ENCODE measurements at places on chromosomes 7 and 10.
A peak's percentile ranks its signal among the peaks of the same experiment; 100 is the strongest.

- DNase-seq, result no peak
These were observed 13.7 kb downstream of the RFC2 start for GRCh38 chr7:74240482-74240881.

- DNase-seq, result no peak
These were observed 93.0 kb downstream of the EBF3 start for GRCh38 chr10:129870961-129871621.

- DNase-seq, result peak; percentile 13
These were observed 1.9 kb downstream of the COBL start for GRCh38 chr7:51314726-51315125.

- DNase-seq, result no peak
These were observed 28.9 kb upstream of the INHBA start for GRCh38 chr7:41731493-41732435.

DNA sequence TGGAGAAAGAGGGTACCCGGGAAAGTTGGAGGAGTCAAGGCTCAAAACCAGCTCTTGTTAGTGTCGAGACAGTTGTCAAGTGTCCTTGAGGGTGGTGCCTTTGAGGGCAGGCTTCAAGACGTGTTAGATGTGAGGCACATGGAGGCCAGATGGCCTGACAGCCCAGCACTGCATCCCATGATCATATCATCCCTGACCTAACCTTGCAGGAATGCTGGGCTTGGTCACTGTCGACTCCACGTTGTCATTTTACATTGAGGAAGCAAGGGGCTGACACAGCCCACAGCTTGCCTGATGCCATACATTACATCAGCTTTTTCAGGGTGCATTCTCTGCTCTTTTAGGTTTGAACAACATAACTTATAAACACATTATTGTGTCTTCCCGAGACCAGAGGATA lies 114.1 kb downstream of the ABCA13 start:
- DNase-seq, result no peak

- DNase-seq, result no peak
These were observed 612 bp downstream of the HILPDA start for GRCh38 chr7:128456255-128456725.

GRCh38 chr7:32161708-32162107 lies 91.5 kb upstream of the PDE1C start:
- peak; percentile 79 for DNase-seq

- no peak for DNase-seq
These were observed 18.7 kb downstream of the IL15RA start for GRCh38 chr10:5958675-5959074.

DNA sequence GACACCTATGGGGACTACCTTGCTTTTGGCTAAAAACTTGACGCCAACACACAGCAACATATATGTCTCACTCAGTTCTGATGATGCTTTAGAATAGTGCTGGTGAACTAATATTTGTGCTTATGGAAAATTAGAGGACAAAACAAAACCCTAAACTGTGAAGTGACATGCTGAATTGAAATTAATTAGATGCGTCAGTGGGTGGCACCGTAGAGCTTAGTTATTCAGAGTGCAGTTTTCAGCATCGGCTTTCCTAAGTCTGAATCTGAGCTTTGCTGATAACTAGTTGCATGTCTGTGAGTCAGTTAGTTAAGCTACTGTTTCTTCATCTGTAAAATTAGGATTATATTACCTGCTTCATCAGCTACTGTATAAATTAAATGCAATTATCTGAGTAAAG lies 245.0 kb upstream of the SORCS1 start:
- peak; percentile 51 for DNase-seq

DNA sequence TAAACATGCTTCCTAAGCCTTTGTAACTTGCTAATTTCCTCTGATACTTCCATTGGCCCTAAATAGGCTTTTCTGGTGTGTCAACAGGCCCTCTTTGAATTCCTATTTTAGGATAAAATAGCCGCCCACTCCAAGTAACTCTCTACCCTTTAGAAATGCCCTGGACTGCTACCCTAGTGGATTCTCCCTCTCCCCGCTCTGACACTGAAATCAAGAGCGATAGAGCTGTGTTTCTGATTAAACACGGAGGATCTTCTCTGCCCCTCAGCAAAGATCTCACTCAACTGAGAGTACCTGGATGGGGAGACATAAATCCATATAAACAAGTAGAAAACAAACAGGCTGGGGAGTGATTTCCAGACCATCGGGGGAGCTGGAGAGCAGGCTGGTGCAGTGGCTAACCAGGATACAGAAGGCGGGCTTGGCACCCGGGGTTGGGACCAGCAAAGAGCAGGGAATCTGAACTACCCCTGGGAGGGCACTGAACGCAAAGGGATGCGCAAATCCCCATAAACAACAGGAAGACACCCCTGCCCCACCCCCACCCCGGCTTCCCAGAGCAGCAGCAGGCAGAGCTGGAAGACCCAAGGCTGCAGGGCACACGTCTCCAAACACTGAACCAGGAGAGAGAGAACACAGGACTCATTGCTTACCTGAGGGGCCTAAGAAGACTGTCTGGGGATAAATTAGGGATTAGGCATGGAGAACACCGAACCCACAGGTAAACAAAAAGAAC lies 2.5 kb downstream of the ASB13 start:
- no peak for DNase-seq

DNA sequence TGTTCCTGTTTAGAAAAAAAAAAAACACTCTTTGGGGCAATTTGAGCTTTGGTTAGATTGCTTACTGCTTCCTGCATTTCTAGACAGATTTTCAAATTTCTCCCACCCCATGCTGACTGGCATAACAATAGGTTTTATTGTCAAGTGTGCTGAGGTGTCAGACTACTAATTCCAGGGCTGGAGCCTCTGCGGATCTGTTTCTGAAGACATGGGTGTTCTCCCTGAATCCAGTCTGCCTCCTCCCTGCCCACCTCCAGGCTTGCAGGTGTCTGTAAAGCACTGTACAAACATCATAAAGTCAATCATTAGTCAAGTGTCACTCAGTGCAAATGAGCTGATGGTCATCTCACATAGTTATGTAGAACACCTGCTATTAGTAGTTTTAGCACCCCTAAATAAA lies 292.4 kb downstream of the GATA3 start:
- DNase-seq, result no peak

DNA sequence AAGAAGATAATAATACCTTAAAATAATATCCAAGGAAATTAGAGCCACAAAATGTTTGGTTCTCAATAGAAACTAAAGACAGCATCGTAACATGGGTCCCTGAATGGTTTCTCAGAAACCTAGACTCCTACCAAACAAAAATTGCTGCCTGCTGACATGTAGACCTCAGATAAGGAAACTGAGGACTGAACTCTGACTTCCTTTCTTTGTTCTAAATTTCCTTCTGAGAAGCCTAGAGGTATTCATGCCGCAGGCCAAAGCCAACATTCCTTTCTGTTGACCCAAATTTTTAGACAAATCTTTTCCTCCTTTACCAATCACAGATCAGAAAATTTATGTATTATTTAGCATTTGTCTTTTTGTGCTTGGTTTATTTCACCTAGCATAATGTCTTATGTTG lies 816.7 kb upstream of the PHF14 start:
- DNase-seq, result no peak

DNA sequence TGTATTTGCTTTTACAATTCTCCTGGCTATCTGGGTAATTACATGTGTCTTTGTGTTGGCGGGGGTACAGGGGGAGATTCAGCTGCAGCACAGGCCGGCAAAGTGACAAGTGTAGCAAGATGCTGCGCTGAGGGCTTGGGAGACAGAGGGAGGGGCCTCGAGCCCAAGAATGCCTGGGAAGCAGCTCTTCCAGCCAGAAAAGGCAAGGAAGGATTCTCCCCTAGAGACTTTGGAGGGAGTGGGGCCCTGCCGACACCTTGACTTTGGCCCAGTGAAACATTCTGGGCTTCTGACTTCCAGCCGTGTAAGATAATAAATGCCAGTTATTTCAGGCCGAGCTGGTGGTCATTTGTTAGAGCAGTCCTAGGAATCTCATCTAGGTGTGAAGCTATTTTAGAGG lies 7.2 kb upstream of the REPIN1 start:
- DNase-seq, result no peak

GRCh38 chr10:77281719-77282118 lies 355.9 kb downstream of the KCNMA1 start:
- DNase-seq, result no peak

DNA sequence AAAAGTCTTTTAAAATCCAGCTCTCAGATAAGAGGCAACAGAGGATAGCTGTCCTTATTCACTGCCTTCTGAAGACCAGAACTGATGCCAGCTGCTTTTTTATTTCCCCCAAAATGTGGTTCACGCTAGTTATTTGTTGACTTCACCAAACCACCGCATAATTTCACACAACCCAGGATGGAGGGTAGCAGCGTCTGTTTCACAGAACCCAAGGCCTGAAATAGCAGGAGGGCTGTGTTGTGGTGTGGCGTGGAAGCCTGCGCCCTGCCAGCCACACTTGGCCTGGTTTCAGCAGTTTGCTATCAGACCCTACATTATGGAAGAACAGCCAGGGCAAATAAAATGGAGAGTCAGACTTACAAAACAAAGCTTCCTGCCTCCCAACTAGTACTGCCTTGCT lies 155.4 kb downstream of the DYNC1I1 start:
- no peak for DNase-seq

GRCh38 chr10:126500866-126501265 lies 112.6 kb upstream of the ADAM12 start:
- DNase-seq, result peak; percentile 39

GRCh38 chr7:30630986-30631385 lies 36.3 kb downstream of the GARS1 start:
- no peak for DNase-seq

GRCh38 chr7:142891490-142892082 lies 6.0 kb upstream of the TRPV6 start:
- no peak for DNase-seq

GRCh38 chr7:128110641-128111364 lies 79.6 kb upstream of the LRRC4 start:
- DNase-seq, result no peak

GRCh38 chr10:102419269-102420180 lies 940 bp upstream of the PSD start:
- DNase-seq, result no peak

DNA sequence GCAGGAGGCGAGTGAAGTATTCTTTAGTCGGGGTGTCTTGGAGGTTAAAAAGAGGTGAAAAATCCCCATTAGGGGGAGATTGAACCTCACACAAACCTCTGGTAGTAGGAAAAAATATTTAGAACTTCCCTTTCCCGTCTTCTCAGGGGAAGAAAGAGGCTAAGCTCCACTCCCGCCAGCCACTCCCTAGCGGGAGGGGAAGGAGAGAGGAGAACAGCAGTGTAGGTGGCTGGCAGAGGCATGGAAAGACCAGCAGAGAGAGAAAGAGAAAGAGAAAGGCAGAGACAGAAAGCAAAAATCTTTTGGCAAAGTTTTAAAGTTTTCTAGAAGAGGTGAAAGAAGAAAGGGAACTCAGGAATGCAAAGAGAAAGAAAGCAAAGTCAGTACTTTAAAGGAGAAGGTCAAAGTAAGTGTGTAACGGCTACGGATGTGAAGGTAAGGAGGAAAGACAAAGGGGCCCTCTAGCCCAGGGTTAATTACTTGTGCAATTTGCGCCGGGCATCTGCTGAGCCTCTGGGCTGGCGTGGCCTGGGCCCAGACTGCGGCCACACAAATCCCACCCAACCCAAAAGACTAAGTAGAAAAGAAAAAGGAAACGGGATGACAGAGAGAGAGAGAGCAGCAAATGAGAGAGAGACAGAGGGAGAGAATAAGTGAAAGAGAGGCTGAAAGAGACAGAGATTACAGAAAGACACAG lies 72.3 kb upstream of the ZNF746 start:
- no peak for DNase-seq

- DNase-seq, result peak; percentile 16
These were observed 157.2 kb upstream of the ZNF92 start for GRCh38 chr7:65216469-65216868.

- DNase-seq, result no peak
These were observed 17.2 kb downstream of the RET start for GRCh38 chr10:43094085-43094484.

DNA sequence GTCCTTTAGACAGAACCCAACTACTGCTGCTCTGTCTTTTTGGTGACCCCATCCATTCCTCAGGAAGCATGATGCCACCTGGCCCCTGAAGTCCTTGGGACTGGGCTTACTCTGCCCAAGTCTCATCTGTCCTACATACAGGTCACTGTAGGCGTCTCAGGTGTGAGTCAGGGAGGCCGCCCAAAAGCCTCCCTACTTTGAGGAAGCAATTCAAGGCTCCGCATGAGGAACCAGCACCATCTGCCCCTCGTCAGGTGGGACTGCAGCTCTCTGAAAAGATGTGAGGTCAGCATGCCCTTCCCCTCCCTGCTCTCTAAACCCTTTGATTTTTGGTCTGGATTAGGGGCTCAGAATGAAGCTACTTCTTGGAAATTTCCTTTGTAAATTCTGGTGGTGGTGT lies 354.8 kb downstream of the CXCL12 start:
- no peak for DNase-seq

DNA sequence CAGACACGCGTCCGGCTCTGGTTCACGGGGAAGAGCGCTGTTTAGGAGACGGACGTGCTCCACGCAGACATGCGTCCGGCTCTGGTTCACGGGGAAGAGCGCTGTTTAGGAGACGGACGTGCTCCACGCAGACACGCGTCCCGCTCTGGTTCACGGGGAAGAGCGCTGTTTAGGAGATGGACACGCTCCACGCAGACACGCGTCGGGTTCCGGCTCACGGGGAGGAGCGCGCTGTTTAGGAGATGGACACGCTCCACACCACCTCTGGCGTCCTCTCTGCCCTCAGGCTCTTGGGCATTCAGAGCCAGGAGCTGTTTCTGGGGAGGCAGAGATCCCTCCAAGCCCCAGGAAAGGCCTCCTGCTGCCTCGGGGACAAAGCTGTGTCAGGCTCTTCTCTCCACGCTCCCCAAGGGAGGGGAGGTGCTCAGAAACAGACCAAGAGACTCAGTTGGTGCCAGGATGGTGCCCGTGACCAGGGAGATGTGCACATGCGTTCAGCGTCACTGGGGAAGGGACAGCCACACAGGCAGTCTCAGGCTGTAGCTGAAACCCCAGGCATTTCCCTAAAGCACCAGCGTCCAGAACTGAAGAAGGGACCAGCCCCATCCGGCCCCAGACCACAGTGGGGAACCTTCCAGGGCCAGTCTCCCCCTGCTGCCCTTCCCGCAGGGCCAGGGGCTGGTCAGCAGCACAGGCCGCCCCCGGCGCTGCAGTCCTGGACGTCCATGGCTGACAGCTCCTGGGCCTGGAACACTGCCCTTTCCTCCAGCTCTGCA lies 175.6 kb downstream of the ELFN1 start:
- DNase-seq, result no peak

All from kidney glomerular epithelial cell (primary cell).